ENCODE measurements at places on chromosomes 3 and 15.

DNA sequence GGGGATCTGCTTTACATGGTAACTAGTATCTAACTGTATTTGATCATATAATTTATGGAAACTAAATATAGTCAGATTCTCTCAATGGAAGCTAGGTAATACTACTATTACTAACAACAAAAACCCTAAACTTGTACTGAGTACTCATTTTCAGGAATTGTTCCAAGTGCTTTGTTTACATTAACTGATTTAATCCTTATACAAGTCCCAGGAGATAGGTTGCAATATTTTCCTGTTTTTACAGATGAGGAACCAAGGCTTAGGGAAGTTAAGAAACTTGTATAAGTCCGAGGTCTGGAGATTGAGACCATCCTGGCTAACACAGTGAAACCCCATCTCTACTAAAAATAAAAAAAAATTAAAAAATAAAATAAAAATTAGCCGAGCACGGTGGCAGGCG lies 7.5 kb upstream of the MTHFS start:
- DNase-seq: no peak

DNA sequence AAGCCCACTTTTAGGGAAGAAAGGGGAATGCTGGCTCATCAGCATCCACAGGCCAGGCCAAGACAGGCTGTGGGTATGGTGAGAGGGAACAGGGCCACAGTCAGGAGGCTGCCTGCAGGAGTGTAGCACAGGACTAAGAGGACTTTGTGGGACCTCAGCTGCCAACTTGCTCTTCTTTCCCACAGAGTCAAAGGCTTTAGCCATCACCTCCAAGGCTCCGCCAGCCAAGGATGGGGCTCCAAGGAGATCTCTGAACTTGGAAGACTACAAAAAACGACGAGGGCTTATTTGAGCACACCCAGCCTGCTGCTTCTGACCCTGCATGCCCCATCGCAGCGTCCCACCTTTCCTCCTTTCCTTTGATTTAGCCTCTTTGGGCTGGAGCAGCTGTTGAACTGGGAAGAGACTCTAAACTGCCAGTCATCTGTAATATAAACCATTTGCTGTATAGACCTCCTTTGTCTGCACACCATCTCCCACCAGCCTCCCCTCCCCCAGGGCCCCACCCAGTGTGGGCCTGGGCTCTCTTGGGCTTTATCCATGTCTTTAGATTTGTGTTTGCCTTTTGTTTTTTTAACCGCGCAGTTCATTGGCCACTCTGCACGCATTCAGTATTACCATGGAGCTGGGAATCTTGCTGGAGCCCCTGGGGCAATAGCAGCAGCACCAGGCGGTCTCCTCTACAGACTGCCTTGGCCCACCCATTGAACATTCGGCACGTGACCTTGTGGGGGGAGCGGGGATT lies 13.1 kb upstream of the ITPKA start:
- DNase-seq: no peak

GRCh38 chr15:85381850-85382751 lies 1.7 kb downstream of the AKAP13 start:
- no peak for DNase-seq

- DNase-seq: no peak
Measured at GRCh38 chr3:37093481-37093880, 80.9 kb downstream of the LRRFIP2 start.

- no peak for DNase-seq
Measured at GRCh38 chr15:70558406-70559264, 204.7 kb downstream of the UACA start.

DNA sequence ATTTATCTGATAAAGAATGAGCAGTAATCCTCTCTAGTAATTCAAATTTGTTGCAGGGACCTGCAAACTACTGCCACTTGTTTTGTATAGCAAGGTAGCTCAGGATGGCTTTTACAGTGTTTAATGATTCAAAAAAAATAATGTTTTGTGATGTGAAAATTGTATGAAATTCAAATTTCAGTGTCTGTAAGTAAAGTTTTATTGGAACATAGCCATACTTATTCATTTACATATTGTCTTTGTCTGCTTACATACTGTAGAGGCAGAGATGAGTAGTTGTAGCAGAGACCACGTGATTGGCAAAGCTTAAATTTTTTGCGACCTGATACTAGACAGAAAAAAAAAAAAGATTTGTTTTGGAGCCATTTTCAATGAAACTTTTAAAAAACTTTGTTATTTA lies 6.5 kb upstream of the UTS2B start:
- no peak for DNase-seq

- no peak for DNase-seq
Measured at GRCh38 chr3:94520364-94520763, 457.5 kb downstream of the NSUN3 start.

DNA sequence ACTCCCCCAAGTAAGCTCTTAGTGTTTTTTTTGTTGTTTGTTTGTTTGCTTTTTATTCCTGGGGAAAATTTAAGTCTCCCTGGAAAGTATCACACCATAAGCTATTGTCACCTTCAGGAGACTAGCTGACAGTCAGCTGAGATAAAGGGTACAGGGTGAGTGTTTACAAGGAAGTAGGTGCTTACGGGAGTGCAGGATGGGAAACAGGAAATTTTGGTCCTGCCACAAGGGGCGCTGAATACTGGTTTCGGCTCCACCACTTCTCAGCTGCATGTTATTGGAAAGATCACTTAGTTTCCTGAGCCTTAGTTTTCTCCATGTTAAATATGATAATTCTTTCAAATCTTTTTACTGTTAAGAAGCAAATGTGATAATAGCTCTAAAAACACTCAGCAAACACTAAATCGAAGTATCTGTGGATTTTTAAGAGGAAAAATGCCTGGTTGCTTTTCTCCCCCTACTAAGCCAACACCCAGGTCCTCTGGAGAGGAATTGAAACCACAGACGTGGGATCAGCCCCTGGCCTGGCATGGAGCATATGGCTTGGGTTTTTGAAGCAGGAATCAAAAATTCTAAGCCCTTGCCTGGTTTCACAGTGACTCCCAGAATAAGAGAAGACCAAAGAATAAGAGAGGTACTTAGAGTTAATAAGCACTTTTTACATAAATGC lies 90.7 kb downstream of the SCN11A start:
- DNase-seq: peak; percentile 27

GRCh38 chr3:187737368-187738070 lies 7.7 kb downstream of the BCL6 start:
- DNase-seq: no peak

DNA sequence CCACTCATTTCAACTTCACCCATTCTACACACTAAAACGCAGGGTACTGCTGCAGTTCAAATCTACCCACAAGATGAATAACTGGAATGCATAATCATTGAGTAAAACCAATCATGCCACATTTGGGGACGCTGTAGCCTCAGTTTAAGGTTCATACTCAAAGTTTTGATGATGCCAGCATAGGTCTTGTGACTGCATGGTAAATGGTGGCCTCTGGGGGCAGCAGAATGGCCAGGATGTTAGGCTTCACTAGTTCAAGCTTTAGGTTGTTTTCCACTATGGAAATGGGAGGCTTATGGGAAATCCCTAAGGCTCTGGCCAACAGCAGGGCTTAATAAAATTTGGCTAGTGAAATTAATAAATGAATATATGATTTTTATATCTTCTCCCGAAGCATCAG lies 104.3 kb upstream of the TSC22D2 start:
- no peak for DNase-seq

DNA sequence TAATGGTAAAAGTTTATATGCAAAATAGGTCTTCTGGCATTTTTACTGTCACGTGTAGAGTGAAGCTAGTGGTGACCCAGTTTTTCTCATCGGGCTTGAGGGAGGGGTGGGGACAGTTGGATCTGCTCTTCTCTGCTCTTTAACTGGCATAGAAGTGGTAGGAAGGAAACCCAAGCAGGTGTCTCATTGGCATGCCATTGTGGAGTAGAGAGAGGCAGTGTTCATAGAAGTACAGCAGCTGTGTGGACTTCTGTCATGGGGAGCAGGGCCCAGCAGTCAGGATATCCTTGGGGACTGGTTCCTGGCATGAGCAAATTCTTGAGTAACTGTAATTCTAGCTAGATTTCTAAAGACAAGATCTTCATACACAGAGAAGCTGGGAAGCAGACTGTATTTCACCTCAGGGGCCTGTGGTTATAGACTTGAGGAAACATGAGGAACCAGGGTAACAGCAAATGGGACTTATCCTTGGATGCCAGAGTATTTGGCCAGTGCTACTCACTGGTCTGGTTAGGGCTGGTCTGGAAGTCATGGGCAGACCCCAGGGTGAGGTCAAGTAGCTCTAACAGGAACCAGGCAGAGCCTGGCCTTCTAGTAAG lies 42.9 kb downstream of the CDIN1 start:
- DNase-seq: no peak

GRCh38 chr15:42650208-42651066 lies 75.0 kb downstream of the STARD9 start:
- peak; percentile 31 for DNase-seq

- no peak for DNase-seq
Measured at GRCh38 chr3:179166561-179167201, 18.5 kb downstream of the PIK3CA start.

DNA sequence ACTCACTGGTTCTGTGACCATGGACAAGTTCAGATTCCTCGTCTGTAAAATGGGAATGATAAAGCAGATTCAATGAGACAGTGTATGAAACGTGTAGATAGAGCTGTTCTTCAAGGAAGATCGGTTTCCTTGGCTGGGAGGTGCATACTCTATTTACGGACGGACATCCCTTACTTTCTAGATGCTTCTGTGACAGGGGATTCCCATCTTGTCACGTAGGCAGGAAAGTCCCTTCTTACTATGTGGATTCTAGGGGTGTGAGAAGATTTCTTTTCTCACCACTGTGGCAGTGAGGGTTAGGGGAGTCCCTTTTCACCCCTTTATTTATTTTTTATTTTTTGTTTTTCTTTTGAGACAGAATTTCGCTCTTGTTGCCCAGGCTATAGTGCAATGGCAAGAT lies 180.9 kb upstream of the TBL1XR1 start:
- DNase-seq: no peak

DNA sequence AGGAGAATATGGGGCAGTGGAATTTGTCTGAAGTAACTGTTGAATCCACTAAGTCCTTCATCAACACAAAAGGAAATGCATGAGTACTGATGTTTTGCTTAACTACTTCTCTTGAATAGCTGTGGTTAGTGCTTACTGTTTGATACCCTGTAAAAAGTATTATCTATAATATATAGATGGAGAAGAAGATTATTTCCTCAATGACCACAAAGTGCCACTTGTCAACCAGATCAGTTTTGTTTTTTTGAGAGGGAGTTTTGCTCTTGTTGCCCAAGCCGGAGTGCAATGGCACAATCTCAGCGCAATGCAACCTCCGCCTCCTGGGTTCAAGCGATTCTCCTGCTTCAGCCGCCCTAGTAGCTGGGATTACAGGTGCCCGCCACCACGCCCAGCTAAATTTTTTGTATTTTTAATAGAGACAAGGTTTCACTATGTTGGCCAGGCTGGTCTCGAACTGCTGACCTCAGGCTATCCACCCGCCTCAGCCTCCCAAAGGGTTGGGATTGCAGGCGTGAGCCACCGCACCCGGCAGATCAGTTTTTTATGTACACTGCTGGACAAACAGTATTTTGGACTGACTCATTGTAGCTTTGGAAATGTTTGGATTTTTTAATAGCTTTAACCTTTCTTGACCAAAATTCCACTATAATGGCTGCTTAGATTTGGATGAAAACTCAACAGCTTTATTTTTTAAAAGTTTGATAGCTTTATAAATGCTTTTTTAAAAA lies 1.5 kb upstream of the RPLP1 start:
- DNase-seq: no peak

DNA sequence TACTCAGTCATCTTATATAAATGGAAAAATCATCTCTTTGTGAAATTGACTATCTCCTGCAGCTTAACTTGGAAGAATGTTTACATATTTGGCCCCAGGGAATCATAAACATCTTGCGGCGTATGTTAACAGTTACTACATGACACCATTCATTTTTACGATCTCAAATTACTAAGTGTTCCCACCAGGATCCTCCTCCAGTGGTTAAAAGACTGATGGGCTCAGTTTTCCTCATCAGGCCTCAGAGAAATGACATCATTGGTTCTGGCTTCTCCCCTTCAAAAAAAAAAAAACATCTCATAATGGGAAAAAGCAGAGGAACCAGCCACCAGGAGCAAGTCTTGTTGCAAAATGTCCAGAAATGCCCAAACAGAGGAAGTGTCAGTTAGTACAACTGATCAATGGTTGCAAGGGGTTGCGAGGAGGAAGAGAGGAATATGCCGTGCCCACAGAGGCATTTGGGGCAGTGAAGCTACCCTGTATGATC lies 70.5 kb upstream of the LIPC start:
- DNase-seq: no peak

GRCh38 chr3:185062191-185062590 lies 90.7 kb downstream of the C3orf70 start:
- no peak for DNase-seq

GRCh38 chr15:62739082-62739481 lies 303.5 kb upstream of the TPM1 start:
- no peak for DNase-seq

- DNase-seq: no peak
Measured at GRCh38 chr3:52983336-52983807, 62.5 kb downstream of the SFMBT1 start.

- DNase-seq: no peak
Measured at GRCh38 chr15:79060175-79060574, 30.4 kb downstream of the RASGRF1 start.

GRCh38 chr3:187695449-187695848 lies 6.9 kb downstream of the RTP2 start:
- DNase-seq: no peak

DNA sequence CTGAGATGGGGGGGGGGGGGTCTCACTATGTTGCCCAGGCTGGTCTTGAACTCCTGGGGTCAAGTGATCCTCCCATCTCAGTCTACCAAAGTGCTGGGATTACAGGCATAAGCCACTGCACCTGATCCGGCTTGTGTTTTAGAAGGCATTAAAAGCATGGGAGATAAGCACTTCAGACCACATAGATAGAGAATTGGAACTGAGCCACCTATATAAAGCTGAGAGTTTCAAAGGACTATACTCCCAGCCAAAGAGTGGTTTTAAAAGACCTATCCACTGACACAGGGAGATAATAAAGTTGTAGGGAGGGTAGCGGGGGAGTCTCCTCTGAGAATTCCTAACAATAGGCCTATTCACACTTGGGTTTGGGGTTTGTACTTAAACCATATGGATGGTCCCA lies 34.8 kb downstream of the DENND4A start:
- no peak for DNase-seq

DNA sequence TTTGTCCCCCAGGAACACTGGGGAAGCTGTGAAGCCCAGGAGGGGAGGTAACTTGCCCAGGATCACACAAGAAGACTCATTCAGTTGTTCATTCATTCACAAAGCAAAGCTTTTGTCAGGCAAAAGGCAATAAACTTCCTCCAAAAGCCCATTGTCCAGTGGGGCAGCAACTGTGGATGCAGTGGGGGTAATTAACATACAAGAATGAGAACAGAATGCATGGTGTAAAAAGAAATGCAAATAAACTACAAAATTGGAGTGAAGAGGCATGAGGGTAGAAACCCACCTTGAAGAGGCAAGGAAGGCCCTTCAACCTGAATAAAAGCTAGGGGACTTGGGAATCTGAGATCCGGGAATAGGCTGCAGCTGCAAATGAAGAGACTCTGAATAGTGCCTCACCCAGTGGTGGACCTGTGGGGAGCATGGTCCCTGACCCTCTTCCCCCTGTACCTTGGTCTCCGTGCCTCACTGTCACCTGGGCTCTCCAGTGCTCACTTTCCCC lies 363.6 kb downstream of the CLSTN2 start:
- no peak for DNase-seq
